ENCODE measurements at places on chromosomes 16 and 17.

- no peak for DNase-seq
Observed at GRCh38 chr17:71257096-71257495, 863.7 kb upstream of the SOX9 start.

- DNase-seq, result no peak
Observed at GRCh38 chr16:24921229-24921628, 75.5 kb downstream of the SLC5A11 start.

DNA sequence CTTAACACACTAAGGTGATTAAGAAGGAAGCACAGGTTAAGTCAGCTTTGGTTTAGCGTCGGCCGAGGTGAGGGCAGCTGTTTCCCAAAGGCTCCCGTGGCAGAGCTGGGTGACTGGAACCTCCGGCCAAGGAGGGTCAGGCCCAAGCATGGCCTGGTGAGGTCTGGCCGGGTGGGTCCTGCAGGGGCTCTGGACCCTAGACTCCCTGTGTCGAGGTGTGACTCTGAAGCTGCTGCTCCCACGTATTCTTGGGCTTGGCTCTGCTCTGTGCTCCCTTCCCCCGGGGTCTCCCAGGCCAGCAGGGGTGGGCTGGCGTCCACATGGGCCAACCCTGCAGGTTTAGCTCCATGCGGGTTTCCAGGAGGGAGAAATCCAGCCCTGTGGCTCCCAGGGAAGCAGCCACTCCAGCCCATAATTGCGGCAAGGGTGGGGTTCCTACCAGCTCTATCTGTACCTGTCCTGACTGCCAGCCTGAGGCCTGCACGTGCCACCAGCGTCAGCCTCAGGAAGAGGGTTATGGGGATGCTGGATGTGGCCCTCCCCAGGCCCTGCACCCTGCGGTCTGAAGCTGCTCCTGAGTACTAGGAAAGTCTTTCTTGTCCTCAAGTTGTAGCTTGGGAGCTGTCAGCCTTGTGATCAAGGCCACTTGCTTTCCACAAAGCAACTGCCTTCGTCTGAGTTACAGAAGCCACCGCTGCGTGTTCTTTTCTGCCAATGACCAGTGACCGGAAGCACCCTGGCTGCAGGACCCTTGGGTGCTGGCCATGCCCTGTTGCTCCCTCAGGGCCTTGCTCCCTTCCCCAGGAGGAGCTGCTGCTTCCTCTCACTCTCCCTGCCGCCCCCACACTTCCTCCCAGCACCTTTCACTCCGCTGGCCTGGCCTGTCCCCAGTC, 4.8 kb downstream of the CDK5R1 start:
- DNase-seq, result no peak

GRCh38 chr17:9228408-9229159, 207.3 kb downstream of the NTN1 start:
- DNase-seq, result no peak

- no peak for DNase-seq
Observed at GRCh38 chr17:10229181-10229580, 30.8 kb upstream of the GAS7 start.

DNA sequence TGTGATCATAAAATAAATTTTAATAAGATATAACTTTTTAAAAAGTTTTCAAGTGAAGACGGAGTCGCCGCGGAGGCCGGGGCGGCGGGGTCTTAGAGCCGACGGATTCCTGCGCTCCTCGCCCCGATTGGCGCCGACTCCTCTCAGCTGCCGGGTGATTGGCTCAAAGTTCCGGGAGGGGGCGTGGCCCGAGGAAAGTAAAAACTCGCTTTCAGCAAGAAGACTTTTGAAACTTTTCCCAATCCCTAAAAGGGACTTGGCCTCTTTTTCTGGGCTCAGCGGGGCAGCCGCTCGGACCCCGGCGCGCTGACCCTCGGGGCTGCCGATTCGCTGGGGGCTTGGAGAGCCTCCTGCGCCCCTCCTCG, at the start of gene FOXC2:
FOXC2 (plus strand) TSS at position 229 of the 365 bp plus-strand sequence. CDS start 507 bp downstream, outside the sequence.
- DNase-seq, result no peak

DNA sequence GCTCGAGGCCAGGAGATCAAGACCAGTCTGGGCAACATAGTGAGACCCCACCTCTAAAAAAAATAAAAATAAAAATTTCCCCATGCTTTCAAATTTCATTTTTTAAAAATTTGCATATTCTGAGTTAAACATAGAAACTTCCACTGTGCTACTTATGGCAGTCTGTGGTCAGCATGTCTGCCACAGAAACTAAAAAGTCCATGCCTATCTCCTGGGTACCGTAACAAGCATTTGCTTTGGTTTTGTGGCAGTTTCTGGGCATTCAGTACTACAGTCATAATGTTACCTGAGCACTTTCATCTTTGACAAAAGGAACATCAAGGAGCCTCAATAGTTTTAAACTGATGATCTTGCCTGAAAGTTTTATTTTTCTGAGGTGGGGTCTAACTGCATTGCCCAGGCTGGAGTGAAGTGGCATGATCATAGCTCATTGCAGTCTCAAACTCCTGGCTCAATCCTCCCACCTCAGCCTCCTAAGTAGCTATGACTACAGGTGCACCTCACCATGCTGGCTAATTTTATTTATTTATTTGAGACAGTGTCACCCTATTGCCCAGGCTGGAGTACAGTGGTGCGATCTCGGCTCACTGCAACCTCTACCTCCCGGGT, 13.2 kb upstream of the ITGA2B start:
- no peak for DNase-seq

DNA sequence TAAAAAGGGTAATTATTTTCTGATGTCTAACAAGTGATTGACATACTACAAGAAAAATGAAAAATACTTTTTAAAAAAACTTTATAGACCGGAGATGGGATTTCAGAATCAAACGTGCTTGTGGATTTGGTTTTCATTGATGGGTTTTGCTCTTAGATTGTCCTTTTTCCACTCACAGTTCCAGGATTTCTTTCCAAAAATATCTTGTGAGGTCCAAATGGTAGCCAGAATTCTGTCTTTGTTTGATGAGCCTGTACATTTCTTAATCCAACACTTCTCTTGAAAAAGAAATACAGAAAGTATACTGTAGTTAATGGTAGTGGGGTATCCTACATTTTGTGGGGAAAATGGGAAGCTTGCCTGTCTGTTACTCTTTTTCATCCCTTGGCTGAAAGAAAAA, 329.3 kb downstream of the KCNJ2 start:
- DNase-seq, result no peak
